ENCODE measurements at places on chromosomes 1 and 21.

DNA sequence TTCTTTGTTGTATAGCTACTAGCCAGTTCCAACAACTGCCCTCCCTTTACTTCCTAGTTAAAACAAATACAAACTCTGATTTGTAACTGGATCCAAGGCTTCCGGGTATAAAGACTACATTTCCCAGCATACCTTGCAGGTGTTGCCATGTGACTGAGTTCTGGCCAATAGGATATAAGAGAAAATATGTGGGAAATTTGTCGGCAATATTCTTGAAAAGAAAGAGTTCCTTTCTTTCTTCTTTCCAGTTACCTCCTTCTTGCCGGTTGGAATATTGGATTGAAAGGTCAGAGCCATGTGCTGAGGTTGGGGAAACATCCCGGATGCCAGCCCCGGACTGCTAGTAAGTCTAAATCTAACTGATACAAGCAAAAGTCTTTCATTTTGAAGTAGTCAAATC lies 23.0 kb upstream of the ZBTB40 start:
- DNase-seq = peak; percentile 39

- no peak for DNase-seq
Observed at GRCh38 chr1:115791816-115792215, 23.3 kb upstream of the CASQ2 start.

GRCh38 chr1:208225954-208226937 lies 17.9 kb downstream of the PLXNA2 start:
- DNase-seq = no peak

DNA sequence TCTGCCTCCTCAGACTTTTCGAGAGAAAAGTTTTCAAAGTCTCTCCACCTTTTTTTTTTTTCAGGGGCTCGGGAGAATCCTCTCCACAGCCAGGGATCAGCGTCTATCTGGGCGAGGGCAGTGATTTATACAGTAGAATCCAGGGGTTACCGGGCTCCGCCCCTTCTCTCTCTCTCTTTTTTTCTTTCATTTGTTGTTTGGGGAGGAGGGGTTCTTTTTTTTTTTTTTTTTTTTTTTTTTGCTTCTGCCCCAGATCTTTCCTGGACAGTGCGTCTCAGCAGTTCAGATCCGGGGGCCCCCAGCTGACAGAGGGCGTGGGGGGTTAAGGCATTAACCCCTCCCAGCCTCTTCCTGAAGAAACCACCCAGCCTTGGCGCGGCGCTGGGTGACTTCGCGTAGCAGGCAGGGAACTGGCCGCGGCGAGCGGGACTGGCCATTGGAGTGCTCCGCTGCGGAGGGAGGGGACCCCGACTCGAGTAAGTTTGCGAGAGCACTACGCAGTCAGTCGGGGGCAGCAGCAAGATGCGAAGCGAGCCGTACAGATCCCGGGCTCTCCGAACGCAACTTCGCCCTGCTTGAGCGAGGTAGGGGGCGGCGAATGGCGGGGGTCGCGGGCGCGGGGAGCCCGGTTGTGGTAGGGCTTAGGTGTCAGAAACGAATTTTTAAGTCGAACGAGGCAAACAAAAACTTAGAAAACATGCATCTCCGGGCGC lies at the start of gene S1PR1:
TSS of gene S1PR1 (plus strand) at position 504 of the 713 bp plus-strand sequence. CDS start 1,966 bp downstream, outside the sequence.
- peak; percentile 64 for DNase-seq

DNA sequence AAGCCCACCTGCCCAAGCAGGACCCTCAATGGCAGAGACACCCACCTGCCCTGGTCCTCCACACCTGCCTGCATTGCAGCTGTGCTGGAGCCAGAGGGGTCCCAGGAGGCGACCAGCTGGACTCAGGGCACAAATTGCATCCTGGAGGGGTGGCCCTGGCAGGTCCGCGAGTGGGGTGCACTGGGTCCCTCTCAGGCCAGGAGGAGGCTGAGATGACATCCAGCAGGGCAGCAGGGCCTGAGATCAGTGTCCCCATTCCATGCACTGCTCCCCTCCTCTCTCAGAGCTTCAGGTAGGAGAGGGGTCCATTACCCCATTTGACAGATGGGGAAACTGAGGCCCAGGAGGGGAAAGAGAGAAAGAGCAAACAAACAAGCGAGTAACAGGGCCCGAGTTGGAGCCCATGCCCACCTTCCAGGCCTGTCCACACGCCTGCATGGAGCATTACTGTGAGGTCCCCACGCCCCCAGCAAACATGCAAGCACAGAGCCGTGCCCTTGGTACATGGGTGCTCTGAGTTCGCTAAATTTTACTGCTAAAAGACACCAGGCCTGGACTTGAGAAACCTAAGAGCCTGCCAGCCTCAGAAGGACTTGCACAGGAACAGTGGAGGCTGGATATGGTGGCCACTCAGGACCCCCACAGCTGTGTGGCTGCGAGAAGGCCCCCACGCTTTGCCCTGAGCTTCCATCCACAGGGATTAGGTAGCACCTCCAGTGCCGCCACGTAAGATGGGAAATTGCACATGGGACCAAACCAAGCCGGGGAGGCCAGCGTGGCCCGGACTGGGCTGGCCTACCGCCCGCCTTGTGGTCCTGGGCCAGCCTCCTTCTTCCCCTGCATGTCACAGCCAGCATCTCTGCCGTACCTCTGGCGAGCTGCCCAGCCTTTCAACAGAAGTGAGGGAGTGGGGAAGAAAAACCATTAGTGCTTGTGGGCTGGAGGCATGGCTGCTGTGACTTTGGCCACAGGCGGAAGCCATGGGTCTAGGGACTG lies 7.4 kb downstream of the WNT3A start:
- no peak for DNase-seq

GRCh38 chr1:53107570-53108322 lies 34.7 kb downstream of the SLC1A7 start:
- no peak for DNase-seq

GRCh38 chr21:34606621-34607020 lies 8.3 kb downstream of the RCAN1 start:
- no peak for DNase-seq

DNA sequence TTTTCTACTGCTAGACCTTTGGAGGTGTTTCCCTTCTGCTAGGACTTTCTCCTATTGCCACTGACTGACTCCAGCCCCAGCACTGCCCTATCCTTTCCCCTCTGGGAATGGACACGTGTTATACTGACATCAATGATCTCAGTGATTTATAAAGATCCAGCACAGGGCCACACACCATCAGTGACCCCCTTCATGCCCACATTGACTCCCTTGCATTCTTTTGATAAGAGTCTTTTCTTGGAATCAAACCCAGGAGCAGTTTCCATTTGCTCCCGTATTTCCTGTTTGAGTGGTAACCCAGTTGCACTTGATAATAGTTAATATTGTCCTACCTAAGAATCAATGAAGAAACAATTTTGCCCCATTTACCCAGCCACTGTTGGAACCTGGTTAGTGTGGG lies 501.0 kb upstream of the USP24 start:
- no peak for DNase-seq

Measured in naive thymus-derived CD8-positive, alpha-beta T cell (primary cell).